ENCODE measurements at places on chromosomes 3 and 15.

- DNase-seq = no peak
These were observed 25.8 kb upstream of the UBXN7 start for GRCh38 chr3:196458063-196458462.

- DNase-seq = peak; percentile 27
These were observed 66.9 kb downstream of the SLCO2A1 start for GRCh38 chr3:133962849-133963248.

DNA sequence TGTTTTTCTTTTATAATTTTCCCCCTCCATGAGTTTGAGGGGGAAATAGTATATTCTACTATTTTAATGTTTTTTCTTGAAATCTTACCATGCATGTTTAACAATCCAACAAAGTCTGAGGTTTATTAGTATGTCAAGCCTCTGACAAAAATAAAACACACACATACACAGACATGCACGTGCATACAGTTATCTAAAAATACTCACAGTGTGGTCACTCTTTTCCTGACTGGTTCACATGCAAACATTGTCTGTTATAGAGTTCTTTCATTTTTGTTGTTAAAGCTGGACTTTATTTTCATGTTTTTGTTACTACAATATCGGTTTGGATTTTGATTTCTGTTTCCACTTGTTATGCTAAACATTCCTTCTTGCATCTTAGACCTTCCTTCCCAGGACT, 236.6 kb downstream of the MFSD1 start:
- no peak for DNase-seq

GRCh38 chr3:111871809-111872623, 13.0 kb downstream of the PHLDB2 start:
- DNase-seq = no peak

DNA sequence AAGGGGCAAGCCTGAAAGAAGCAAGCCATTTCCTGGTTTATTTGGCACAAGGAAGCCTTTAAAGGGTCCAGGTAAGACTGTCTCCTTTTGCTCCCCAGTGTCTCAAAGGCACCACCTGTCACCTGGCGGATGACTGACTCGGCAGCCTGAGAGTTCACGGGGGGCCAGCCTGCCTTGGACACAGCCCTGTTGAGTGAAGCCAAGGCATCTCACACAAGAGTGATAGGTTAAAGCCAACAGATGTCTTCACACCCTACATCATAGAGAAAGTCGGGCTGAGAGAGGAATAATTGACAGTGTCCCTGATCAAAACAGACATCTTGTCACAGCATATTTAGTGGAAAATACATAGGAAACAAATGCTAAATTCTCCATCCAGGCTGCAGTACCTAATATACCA, 28.2 kb upstream of the LIPC start:
- DNase-seq = no peak

- peak; percentile 65 for DNase-seq
These were observed 61.3 kb downstream of the VGLL4 start for GRCh38 chr3:11582191-11582968.

- DNase-seq = no peak
These were observed 2.3 kb downstream of the SQOR start for GRCh38 chr15:45637141-45637540.

GRCh38 chr15:78076231-78077052, 1.1 kb downstream of the TBC1D2B start:
- DNase-seq = no peak

DNA sequence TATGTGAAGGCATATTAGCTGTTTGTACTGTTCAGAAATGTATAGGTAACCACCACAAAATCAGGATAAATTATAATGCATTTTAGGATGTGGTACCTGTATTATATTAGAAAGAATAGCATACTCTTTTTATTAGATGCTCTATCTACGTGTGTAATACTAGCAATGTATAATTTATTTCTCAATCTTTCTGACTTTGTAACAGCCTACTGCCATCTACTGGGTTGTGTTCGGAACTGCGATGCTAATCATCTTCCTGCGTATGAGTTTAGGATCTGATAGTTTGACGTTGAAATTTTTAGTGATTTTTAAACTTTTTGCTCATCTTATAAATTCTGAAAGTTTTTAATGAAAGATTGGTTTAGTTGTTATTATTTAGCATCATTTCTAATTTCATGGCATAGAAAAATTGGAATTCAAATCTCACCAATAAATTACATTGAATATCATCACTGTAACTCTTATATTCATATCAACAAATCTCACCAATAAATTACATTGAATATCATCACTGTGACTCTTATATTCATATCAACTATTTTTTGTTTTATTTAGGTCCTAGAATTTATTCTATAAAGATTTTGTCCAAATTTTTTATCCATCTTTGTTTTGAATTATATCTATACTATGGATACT, 322.7 kb upstream of the ZNF717 start:
- DNase-seq = no peak

- DNase-seq = no peak
These were observed 52.6 kb downstream of the HMG20A start for GRCh38 chr15:77473328-77473727.

- peak; percentile 47 for DNase-seq
These were observed 3.9 kb upstream of the FSIP1 start for GRCh38 chr15:39786447-39787056.

DNA sequence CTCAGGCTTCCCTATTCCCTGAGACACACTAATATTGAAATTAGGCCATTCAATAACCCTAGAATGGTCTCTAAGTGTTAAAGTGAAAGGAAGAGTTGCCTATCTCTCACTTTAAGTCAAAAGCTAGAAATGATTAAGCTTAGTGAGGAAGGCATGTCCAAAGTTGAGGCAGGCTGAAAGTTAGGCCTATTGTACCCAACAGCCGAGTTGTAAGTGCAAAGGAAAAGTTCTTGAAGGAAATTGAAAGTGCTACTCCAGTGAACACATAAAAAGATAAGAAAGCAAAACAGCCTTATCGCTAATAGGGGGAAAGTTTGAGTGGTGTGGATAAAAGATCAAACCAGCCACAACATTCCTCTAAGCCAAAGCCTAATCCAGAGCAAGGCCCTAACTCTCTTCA, 117.9 kb upstream of the SPATA12 start:
- no peak for DNase-seq

- DNase-seq = no peak
These were observed 33.7 kb downstream of the RTP4 start for GRCh38 chr3:187401856-187402255.

DNA sequence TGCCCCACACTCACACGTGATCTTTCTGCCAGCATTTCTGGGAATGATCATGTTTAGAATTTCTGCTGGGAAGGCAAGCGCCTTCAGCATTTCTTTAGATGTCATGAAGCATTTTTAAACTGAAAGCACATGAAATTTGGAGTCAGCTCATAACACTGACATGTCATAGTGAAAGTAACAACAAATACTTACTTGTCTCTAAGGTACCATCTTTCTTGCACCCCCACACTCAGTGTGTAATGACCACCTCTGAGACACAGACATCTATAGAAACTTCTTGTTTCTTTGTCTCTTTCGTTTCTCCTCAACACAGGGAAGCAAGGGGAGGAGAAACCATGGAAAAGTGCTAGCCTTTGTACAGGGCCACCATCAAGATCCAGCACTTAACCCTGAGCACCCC, 171.7 kb downstream of the RORA start:
- no peak for DNase-seq

GRCh38 chr3:126523745-126524428, at the start of gene CHST13:
TSS of gene CHST13 (plus strand) at chr3:126524155. CDS start at chr3:126524333, 178 bp downstream.
- DNase-seq = no peak

DNA sequence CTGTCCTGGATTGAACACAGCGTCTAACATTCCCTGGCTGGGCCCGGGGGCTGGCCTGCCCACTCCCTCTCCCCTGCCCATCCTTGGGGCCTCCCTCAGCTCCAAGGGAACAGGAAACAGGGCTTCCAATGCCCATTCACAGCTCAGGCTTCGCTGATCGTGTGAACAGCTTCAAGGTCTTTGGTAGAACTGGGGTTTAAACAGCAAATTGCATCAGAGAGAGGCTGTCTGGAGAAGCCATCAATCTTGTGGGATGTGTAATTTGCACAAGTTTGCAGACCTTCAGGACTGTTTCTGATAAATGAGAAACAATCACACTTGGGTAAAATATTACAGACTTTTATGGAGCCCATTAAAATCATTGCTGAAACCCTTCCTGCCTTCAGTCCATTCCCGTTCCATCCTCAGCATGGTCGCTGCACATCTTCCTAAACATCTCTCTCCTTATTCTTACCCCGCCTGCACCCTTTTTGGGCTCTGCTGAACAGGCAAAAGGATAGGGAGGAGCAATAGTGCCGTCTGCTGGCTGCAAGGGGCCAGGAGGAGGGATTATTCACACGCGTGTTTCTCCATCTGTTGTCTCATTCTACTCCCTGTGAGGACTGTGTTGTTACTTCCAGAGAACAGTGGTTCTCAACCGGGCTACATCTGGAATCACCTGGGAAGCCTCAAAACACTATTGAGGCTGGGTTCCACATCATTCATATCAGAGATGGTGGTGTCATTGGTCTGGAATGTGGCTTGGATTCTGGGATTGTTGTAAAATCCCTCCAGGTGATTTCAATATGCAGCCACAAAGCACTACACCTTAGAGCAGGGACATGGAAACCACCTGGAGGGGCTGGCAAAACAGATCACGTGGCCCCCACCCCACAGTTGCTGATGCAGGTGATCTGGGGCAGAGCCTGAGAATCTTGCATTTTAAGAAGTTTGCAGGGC, 116.3 kb downstream of the CLSTN2 start:
- no peak for DNase-seq

GRCh38 chr15:39066677-39067076, 502.1 kb upstream of the RASGRP1 start:
- DNase-seq = no peak

- DNase-seq = no peak
These were observed 222.6 kb downstream of the PDCD6IP start for GRCh38 chr3:34020726-34021680.

DNA sequence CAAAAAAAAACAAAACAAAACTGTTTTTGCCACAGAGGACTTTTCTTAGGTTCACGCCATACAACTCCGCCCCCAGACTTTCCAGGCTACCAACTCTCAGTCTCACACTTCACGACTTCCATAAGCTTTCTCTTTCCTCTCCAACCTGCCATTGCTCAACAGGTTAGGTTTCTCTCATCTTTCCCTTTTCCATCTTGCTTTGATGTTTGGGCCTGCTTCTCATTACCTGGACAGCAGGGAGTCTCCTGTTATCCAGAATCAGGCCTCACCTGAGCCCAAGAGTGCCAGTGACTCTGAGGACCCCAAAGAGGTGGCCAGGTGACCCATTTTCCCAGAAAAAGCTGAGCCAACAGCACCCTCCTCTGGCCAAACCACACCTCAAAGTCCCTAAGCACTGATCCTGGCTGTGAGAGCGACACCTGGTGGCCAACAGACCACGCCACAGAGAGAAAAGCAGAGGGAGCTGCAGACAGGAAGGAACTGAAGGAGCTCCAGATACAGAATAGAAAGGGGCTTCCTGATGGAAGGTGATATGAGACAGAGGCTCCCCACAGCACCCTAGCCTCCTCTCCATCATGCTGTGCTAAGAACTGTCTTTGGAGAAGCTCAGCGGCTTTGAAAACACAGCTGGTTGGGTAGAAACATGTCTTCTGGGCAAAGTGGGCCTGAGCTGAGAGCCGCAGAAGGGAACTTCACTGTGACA, 4.0 kb downstream of the CCDC51 start:
- DNase-seq = peak; percentile 69

- no peak for DNase-seq
These were observed 170.5 kb downstream of the GREM1 start for GRCh38 chr15:32888221-32888761.
